ENCODE measurements at places on chromosomes 16 and 17.

DNA sequence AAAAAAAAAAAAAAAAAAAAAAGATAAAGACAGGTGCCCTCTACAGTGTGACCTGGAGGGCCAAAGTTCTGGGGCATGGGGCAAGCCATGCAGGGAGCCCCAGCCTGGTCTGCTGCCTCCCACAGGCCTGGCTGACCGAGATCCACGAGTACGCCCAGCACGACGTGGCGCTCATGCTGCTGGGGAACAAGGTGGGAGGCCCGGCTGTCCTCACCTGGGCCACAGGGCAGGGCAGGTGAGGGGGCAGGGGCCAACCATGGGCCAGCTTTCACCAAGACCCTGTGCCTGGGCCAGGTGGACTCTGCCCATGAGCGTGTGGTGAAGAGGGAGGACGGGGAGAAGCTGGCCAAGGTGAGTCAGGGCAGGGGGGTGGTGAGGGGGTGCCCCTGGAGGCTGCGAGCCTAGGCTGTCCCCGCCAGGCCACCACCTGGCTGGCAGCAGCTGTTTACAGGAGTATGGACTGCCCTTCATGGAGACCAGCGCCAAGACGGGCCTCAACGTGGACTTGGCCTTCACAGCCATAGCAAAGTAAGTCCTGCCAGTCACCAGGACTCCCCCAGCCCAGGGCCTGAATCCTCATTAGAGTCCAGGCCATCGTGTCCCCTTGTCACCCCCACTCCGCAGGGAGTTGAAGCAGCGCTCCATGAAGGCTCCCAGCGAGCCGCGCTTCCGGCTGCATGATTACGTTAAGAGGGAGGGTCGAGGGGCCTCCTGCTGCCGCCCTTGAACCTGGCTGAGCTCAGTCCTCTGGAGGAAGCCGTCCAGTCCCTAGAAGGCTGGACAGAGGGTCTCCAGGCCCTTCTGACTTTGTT lies 2.7 kb upstream of the TRAF7 start:
- DNase-seq, result no peak

- DNase-seq, result peak; percentile 69
Observed at GRCh38 chr16:27237219-27238015, 31.2 kb downstream of the NSMCE1 start.

DNA sequence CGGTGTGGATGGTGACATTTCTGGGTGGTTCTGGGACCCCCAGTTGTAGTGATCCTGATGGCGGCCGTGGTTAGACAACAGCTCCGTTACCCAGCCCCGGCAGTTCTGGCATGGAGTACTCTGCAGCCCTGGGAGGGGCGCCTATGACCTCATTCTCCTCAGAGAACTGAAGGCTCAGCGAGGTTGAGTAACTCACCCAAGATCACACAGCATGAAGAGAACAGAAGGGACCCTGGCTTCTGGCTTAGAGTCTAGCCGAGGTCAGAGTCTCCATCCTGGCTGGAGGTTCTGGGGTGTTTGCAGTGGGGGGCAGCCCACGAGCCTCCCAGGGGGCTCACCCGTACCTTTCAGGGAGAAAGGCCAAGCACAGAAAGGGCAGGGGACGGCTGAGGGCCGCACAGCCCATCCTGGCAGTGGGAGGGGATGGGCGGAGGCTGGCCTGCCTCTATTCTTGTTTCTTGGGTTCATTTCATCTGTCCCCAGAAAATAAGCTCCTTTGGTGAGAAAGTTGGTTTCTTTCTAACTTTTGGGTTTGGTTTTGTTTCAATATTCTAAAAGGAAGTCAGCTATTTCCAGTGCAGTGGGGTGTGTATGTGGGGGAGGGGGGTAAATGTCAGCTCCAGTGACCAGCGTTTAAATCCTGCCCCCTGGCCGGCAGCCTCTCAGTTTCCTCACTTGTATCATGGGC lies 13.2 kb downstream of the ZFPM1 start:
- DNase-seq, result no peak

- no peak for DNase-seq
Observed at GRCh38 chr17:82720204-82720603, 3.7 kb downstream of the FN3KRP start.

GRCh38 chr16:87015021-87015420 lies 302.2 kb downstream of the C16orf95 start:
- no peak for DNase-seq

GRCh38 chr17:27846042-27846655 lies 45.8 kb upstream of the NOS2 start:
- no peak for DNase-seq

DNA sequence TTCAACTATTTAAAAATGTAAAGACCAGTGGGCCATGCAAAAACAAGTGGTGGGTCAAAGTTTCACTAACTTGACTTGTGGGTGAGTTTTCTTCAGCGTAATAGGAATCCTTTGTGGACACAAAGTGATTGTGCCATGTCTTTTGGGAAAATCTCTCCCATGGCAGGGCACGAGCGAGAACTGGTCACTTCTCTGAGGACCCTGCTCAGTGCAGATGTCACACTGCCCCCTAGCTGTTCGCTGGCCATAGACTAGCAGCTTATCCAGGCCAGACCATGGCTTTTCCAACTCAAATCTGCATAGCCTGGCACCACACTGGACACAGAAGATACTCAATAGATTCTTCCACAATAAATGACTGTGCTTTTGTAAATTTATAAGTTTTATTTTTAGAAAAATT lies 306.0 kb upstream of the CCL2 start:
- no peak for DNase-seq
